ENCODE measurements at places on chromosomes 2 and 18.
A peak's percentile ranks its signal among the peaks of the same experiment; 100 is the strongest.

GRCh38 chr18:48161191-48161910 is 230.9 kb upstream of the SMAD2 start:
- peak; percentile 87 for DNase-seq

DNA sequence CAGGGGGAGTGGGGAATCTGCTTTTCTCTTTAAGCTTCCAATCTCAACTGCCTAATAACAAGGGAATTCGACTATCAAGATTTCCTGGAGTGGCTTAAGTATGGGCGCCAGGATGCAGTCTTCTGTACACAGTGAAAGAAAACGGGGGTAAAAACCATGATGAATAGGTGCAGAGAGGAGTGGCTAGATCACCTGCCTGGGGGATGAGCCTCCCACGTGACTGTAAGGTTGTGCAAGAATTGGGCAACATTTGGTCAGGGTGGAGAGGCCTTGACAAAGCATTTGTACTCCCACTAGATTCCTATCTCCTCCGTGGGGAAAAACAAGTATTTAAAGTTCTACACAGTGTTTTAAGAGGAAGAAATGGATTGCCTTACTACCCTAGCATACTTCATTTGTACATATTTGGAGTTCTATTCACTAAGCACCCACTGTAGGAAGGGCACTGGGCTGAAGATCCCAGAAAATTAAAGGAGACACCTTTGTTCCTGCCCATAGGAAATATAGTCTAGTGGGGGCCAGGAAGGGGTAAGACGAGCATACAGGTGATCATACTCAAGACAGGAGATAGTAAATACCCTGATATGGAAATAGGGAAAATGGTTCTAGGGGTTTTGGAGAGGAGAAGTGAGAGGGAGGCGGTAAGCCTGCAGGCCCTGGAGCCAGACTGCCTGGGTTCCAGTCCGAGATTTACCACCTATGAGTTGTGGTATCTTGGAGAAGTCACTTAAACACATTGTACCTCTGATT is 29.2 kb downstream of the EPAS1 start:
- no peak for DNase-seq

- DNase-seq: no peak
These were observed 19.9 kb upstream of the UGT1A8 start for GRCh38 chr2:233597522-233597921.

DNA sequence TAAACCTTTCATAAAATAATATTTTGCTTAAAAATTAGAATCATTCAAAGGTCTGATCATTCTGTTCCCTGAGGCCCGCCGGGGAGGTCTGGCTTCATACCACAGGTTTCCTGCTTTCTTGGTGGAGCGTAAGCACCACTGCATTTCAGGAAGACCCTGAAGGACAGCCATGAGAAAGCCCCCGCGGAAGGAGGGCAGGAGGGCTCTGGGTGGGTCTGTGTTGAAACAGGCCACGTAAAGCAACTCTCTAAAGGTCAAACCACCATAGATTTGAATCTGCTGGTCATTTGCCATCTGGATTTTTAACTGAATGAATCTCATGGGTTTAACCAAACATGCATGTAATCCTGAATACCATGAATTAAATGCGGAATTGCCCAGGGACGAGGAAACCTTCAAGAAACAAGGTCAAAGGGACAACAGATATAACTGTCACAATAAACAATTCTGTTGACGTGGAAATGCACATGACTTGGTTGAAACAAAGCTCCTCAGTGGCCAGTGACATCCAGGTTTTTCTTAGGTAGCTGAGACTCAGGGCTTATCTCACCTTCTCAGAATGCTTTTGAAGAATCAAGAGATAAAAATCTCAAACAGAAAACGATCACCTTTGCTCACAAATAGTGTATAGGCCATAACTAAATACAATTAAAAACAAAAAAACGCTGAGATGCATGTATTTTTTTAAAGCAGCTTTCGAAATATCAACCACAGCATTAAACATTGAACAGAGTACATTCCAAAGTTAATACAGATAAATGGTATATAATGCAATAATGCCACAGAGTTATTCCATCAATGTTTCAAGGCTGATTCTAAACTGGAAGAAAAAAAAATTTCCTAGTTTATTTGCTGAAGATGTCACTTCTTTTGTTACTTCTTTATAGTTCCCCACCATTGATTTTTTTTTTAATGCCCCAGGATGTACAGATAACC is 193.2 kb downstream of the BCL2 start:
- no peak for DNase-seq

DNA sequence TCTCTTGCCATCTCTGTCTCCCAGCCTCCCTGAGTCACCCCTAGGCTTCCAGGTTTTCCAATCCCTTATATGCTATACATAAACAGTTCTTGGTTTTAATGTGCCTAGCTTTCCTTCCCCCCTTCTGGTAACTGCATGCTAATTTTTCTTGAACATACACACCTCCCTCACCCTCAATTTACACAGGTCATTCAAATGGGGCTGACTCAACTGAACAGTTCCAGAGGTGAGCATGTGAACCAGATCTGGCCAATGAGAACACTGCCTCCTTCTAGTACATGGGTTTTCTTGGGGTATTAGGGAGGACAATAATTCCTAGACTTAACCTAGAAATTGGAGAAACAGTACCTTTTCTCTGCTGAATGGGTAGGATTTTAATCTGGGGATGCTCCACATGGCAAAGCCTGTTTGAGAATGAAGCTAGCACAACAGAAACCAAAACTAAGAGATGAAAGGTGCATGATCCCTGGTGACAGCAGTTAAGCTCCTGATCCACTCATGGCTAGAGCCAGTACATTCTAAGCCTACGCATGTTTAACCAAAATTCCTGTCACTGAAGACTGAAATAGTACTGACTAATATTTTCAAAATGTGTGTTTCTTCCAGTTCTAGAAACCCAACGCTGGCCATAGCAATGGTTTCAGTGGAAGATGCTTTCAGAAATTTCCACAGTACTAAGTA is 11.8 kb downstream of the SLC25A12 start:
- no peak for DNase-seq

GRCh38 chr18:57051021-57051656 is 95.7 kb upstream of the BOD1L2 start:
- DNase-seq: no peak

DNA sequence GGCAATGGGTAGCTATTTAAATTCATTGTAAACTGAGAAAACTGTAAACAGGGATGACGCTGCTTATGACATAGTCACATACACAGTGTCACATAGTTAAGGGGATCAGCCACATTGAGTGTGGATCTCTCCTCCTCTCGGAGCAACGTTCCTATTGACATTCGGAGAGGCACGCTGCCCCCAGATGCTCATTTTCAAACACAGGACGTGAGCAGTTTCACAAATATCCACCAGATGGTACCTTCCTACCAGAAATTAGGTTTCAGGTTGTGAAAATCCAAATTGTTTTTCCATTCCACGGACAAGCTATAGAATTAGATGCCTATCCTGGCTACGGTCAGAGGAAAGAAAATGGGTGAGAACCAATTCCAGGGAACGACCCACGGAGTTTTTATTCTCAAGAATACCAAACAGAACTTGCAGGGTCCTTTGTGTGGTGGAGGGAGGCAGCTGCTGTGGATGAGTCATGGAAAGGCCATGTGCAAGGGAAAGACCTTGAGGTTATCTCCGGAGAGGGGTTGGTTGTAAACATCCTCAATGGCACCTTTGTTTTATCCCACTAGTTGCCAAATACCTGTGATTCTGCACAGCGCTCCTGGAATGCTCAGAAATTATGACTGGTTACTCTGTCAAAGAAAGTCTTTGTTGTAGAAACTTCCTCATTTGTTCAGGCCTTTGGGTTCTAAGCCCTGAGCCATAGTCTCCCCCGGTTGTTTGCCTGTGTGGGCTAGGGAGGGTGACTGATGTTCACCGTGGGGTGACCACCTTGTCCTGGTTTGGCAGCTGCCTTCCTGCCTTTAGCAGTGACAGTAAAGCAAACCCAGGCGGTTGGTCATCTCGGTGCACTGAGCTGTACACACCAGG is 88.0 kb downstream of the ACTR3 start:
- DNase-seq: no peak

GRCh38 chr18:79917169-79917852 is 34.1 kb downstream of the SLC66A2 start:
- DNase-seq: no peak

- DNase-seq: no peak
These were observed 18.7 kb upstream of the CCBE1 start for GRCh38 chr18:59715966-59716369.

GRCh38 chr2:200121931-200122330 is 166.5 kb downstream of the MAIP1 start:
- DNase-seq: no peak

DNA sequence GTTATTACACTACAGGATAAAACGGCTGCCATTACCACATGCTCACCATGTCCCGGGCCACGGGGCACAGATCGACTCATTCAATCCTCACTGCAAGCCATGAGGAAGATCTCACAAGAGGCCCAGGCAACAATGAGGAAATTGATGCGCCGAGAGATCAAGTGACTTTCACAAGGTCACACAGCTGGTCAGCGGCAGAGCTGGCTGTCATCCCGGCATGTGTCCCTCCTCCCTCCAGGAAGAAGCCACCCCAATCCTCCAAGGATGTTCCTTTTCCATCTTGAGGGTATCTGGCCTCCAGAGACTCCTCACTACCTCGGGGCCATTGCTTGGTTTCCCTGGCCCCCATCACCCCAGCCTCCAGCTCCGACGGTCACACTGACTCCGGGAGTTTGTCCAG is 65.3 kb upstream of the GLI2 start:
- DNase-seq: no peak

GRCh38 chr2:204219196-204219595 is 282.6 kb downstream of the ICOS start:
- DNase-seq: no peak

DNA sequence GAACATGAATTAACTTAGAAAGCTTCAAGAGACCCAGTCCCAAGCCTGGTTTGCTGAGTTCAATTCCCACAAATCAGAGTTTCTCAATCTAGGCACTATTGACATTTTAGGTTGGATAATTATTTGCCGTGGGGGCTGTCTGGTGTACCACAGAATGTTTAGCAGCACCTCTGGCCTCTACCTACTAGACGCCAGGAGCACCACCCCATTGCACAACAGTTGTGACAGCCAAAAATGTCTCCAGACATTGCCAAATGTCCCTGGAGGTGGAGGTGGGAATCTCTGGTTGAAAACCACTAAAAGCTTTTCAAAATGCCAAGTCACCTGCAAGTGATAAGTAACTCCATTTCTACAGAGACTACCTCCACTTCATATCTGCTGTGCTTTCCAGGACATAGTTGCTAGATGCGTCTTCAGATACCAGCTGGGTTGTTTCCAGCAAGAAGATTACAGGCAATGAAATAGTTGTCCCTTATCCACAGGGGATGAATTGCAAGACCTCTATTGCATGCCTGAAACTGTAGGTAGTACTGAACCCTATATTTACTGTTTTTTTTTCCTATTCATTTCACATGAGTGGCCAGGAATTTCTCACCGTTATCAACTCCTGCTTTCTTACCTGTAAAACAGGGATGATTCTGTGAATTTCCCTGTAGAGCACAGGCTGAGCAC is 554.3 kb downstream of the ZEB2 start:
- DNase-seq: no peak

DNA sequence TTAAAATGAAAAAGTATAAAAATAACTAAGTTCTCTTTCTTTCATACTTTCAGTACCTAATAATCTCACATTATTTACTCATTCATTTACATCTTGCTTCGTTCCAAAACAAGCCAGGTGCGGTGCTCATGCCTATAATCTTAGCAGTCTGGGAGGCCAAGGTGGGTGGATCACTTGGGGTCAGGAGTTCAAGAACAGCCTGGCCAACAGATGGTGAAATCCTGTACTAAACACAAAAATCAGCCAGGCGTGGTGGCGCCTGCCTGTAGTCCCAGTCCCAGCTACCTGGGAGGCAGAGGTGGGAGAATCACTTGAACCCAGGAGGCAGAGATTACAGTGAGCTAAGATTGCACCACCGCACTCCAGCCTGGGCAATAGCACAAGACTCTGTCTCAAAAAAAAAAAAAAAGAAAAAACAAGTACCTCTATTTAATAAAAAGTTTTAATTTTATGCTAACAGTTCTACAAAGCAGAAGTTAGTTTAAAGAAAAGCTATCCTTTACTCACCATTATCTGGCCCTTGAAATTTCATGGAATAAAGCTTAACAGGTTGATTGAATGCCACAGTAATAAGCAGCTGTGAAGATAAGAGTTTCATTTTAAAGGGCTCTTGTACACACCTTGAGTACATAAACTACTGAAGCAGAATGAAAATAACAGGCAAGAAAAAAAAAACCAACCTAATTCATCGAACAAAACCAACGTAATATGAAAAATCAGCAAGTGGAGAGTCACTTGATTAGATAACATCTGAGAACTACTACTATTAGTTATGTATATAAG is 22.5 kb downstream of the TXNL1 start:
- DNase-seq: no peak

DNA sequence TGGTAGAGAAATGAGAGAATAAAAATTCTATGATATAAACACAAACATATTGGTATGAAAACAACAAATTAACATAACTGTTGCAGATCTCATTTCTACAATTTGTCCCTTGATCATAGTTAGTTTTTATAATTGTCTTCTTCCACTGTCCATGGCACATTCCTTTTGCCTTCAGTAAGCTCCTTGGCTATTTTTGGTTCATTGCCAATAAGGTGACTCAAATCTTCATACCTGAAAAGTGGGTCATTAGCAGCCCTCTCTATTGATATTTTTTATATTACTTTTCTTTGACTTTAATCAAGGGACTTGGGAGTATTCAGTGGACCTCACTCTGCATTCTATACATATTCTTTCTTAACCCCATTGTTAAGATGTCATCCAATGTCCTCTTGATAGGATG is 552.9 kb downstream of the TDRD15 start:
- DNase-seq: no peak

DNA sequence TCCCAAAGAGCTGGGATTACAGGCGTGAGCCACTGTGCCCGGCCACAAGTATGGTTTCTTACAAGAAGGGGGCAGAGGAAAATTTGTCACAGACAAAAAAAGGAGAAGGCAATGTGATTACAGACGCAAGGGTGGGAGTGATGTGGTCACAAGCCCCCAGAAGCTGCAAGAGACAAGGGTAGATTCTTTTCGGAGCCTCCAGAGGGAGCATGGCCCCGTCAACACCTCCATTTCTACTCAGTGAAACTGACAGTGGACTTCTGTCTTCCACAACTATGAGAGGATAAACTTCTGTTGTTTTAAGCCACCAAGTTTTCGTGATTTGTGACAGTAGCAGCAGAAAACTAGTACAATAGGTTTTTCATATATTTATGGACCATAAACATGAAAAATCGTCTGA is 2.1 kb upstream of the TCF7L1 start:
- DNase-seq: no peak

DNA sequence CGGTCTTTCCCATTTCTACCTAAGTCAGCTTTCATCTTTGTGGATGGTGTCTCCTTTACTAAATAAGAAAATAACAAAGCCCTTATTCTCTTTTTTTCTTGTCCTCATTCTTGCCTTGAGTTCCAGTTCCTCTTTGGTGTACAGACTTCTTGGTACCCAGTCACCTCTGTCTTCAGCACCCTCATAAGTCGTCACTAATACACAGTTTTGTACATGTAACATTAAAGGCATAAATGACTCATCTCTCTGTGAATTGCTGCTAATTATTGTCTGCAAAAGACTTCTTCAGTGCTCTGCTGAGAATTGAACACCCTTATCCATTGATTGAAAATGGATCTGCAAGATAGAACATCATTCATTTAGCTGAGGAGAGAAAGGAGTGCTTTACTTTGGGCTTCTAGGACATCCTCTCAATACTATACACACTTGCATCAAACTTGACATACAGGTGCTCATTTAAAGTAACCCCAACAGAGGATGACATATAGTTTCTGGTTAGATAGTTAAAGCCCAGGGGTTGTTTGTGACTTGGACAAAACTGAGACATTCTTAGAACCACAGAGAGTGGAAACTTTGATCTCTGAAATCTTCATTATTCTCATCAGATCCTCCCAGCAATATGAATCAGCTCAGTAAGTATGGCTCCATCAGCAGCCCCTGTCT is 97.0 kb downstream of the XRCC5 start:
- DNase-seq: no peak

- DNase-seq: no peak
These were observed 173.2 kb downstream of the SOCS6 start for GRCh38 chr18:70462078-70462439.
